ENCODE measurements at places on chromosomes 2 and 18.

DNA sequence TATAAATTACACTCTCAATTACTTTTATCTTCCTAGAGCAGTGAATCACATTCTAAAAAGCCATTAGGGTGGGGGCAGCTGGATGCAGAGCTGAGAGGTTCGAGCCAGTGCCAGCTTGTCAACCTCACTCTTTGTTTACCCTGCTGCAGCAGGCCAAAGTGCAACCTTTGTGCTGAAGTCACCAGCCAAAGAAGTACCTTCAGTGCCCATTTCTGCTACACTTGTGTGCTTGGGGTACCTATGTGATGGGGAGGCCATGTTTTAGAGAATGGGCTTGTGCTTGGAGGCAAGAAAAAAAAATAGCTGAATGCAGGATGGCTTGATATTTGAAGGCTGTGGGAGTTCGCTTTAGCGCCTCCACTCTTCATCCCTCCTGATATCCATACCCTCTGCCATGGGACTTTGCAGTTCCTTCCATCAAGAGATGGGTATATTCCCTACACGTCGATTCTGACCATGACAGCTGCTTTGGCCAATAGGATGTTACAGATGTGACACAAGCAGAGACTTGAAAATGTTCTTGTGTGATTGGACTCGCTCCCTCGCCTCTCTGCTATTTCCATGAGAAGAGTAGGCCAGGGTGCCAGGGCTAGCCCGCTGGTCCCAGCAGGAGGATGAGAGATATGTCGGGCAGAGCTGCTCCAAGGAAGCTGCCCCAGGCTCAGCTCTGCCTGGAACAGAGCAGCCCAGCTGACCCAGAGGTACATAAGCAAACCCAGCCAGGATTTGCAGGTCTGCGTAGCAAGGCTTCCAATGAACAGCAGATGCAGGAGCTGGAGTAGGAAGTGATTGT is 12.7 kb upstream of the FZD5 start:
- DNase-seq, result no peak

- no peak for DNase-seq
Measured at GRCh38 chr2:2114707-2115245, 216.3 kb downstream of the MYT1L start.

DNA sequence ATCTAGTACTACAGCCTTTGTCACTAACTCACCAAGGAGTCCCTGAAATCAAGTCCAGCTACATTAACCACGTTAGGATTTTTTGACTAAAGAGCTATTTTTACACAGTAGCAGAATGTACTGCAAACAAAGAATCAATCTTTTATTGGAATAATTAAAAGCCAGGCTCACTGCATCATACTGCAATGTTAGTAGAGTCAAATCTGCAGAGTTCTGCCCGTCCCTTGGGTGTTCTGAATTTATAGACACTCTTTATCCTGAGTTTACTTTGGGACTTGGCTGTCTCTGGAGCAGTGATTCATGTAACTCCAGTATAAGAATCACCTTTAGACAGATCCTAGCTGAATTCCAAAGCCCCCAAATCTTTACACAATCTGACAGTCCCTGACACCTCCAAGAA is 127.9 kb upstream of the THSD7B start:
- no peak for DNase-seq

- DNase-seq, result no peak
Measured at GRCh38 chr2:129782633-129782990, 196.9 kb upstream of the RAB6C start.

DNA sequence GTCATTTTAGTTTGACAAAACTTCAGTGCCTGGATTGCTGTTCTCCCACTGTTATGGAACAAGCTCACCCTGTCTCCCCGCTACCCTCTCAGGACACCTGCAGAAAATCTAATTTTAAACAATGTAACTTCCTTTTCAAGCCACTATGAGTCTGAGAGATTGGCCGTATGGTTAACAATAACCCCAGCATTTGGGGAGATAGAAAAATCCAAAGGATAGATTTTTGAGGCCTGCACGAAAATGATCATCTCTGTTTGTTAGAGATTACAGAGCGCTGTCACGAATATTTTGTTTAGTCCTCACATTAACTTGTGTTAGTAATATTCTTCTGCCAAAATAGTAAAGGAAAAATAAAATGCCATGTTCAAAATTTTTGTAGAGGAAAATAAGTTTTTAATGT is 24.7 kb downstream of the CAB39 start:
- no peak for DNase-seq

GRCh38 chr18:62867534-62867933 is 152.2 kb downstream of the PHLPP1 start:
- no peak for DNase-seq

DNA sequence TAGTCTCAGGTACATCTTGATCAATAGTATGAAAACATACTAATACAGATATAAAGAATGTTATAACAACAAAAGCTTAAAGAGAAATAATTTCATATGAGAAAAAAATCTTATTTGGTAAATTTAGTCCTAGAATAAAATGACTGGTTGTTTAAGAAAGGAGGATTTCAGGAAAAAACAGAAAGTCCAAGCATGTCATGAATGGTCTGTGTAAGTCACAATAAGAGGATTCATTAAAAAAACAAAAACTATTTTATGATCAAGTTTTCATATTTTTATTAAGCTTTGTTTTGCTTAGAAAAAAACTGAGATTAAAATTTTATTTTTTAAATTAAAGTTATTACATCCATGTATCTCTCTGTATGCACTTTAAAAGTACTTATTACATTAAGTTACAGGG is 353.9 kb upstream of the SPHKAP start:
- no peak for DNase-seq

GRCh38 chr2:195721042-195721441 is 64.0 kb downstream of the SLC39A10 start:
- no peak for DNase-seq

GRCh38 chr2:46131-46470 is 204 bp downstream of the FAM110C start:
- no peak for DNase-seq

GRCh38 chr2:88058191-88058590 is 2.6 kb upstream of the KRCC1 start:
- DNase-seq, result no peak

DNA sequence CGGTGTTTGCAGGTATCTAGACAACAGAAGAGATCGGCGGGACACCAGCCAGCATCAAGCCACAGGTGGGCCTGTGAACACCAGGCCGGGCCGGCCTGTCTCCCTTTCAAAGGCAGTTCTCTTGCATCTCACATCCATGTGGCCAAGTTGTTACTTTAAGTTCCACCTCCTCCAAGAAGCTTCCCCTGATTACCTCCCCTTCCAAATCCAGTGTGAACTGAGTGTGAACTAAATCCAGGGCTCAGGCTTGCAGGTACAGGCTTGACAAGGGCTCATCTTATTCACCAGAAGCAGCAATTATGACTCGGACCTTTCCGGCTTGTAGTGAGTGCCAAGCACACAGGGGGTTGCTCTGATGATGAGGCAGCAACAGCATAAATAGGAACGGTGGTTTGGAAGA is 3.9 kb downstream of the CRACDL start:
- no peak for DNase-seq

- peak; percentile 64 for DNase-seq
Measured at GRCh38 chr2:200306931-200307723, 634 bp downstream of the SPATS2L start.

GRCh38 chr2:151826737-151827157 is 1.5 kb downstream of the ARL5A start:
- no peak for DNase-seq

DNA sequence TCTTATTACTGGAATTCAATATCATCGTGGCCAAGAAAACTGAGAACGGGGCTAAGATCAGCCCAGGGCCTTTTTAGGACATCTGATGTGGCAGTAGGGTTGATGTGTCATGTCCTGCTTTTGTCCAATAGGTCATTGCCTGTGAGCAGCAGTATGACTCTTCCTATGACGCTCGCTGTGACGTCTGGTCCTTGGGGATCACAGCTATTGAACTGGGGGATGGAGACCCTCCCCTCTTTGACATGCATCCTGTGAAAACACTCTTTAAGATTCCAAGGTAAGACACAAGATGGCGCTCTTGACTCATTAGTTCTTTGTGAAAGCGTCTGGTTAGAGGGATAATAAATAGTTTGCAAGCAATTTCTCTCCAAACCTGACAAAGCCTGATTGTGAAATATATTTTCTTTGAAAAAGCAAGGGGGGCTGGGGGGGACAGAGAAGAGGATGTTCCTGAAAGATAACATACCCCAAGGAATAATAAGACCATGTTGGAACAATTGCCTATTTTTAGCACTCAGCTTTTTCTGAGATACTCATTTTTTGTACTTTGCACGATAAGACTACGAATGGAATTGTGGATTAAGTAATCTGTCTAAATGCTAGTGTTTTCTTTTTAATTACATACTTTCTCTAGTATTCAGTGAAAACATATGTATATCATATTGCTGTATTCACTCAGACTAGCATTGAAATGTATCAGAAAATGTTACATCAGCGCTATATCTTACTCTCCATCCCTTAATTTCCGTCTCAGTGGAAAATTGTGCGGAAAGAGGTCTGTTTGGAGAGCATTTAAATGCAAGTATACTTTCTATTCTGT is 58.1 kb downstream of the MYO3B start:
- DNase-seq, result no peak

GRCh38 chr2:84527137-84528129 is 11.1 kb downstream of the DNAH6 start:
- DNase-seq, result no peak

GRCh38 chr2:231187736-231188505 is 10.5 kb upstream of the ARMC9 start:
- peak; percentile 66 for DNase-seq

DNA sequence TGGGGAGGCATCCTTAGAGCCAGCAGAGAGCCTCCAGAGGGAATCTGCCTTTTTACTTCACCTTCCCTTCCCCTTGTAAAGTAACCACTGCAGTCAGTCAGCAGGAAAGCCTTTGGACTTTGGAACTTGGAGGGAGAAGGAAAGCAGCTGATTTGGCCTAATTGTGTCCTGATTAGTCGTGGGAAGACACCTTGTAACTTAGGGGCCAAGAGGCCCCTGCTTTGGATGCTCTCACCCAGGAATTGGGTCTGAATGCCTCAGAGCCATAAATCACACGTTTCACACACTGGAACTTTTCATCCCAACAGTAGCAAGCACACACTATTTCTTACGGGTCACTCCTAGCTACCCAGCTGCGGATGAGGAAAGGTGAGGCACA is 81.0 kb upstream of the PPM1B start:
- no peak for DNase-seq

DNA sequence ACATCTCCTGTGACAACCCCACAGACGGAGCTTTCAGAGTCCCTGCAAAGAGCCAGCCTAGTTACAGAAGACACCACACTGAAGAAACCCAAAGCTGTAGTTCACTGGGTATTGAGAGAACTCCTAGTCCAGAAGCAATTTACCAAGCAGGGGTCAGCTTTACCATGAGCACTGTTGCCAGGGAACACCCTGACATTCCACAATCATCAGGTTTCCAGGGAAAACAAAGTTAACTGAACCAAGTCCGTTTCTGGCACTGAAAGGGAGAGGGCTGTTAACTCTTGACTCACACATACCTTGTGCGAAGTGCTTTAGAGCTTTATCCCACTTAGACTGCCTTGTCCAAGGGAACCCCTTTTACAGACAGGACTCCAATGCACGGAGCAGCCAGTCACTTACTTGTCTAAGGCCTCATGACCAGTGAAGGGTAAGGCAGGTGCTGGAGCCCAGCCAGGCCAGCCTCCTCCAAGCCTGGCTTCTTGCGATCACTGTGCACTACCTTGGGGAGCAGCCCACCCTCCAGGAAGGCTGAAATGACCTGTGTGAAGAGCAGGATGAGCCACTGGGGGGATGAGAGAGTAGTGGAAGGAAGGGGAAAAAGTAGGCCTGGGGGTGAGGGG is 53.9 kb downstream of the REEP1 start:
- no peak for DNase-seq

GRCh38 chr18:3015204-3015592 is 2.3 kb upstream of the LPIN2 start:
- DNase-seq, result no peak

DNA sequence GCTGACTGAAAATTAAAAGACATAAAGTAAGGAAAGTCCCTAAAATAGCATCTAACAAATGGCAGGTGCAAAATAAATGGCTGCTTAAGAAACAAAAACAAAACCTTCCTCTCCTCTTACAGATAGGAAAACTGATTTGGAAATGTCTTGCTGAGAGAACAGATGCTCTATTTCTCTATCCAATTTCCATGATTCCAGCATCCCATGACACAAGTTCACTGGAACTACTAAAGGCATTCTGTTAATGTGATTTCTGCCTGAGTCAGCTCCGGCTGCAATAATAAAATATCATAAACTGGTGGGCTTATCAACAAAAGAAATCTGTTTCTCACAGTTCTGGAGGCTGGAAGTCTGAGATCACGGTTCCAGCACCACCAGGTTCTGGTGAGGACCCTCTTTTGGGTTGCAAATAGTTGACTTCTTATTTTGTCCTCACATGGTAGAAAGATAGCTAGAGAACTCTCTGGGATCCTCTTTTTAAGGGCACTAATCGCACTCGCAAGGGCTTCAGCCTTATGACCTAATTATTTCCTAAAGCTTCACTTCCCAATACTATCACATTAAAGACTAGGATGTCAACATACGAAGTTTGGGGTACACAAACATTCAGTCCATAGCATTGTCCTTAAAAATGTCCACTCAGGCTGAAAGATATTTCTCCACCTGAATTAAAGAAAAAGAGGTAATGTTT is 78.2 kb upstream of the GALNT3 start:
- DNase-seq, result no peak

- DNase-seq, result no peak
Measured at GRCh38 chr2:231918501-231919330, 7.5 kb downstream of the NPPC start.

DNA sequence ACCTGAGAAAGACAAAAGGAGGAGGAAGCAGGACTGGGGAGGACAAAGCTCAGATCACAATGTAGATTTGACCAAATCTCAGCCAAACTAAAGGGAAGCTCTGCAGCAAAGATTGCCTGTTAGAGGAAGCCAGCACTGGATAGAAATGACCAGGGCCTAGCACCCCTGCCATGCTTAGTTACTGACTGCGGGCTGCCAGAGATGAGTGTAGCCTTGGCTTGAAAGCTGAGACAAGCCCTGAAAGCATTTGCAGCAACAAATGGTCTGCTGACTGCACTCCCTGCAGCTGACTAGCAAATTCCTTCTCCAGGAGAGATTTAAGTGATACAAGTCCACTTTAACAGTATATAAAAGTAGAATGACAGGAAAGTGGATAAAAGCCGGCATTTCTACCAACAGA is 140.9 kb upstream of the CRIM1 start:
- DNase-seq, result no peak

- no peak for DNase-seq
Measured at GRCh38 chr2:213080969-213081617, 70.3 kb downstream of the IKZF2 start.

- peak; percentile 26 for DNase-seq
Measured at GRCh38 chr2:71240794-71241193, 13.9 kb upstream of the PAIP2B start.

GRCh38 chr2:242069018-242069417 is 199.5 kb downstream of the RTP5 start:
- no peak for DNase-seq
